ENCODE measurements at places on chromosomes 2 and 18. TPM values are rescaled to one million over a fixed set of nuclear protein-coding genes. Genes with fewer than 3 reads are reported as not detected.

EGR4 gene
- total RNA-seq: not detected

BCL11A gene
- total RNA-seq: 48.4 TPM

DNA sequence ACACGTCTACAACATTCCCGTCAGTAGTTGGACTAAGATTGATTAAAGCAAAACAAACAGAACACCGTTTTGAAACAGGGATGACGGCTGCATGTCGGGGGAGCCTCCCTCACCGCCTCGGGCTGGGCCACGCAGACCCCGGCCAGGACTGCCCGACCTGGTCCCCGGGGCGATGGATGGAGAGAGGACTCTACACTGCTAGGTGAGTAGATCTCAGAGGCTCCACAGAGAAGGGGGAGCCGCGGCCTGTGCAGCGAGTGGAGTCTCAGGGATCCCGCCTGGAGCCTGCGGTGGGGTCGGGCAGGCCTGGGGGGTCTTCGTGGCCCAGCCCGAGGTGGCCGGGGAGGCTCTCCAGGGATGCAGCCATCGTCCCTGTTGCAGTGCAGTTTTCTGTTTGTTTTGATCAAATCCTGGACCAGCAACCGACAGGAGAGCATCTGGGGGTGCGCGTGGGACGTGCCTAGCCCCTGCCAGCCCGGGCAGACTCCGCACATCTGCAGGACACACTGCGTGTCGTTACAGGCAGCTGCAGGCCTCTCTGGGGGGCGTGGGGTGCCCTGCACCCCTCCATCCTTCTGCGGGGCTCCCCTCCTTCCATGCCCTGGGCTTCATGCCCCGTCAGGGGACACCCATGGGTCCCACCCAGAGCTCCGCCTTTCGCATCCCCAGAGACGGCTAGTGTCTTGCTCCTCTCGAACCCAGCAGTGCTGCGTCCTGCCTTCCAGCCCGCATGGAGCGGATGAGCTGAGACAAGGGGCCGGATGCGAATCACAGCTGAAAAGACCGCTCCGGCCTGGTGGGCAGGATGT lies 143.6 kb downstream of the RTP5 start:
- no peak for DNase-seq

DNA sequence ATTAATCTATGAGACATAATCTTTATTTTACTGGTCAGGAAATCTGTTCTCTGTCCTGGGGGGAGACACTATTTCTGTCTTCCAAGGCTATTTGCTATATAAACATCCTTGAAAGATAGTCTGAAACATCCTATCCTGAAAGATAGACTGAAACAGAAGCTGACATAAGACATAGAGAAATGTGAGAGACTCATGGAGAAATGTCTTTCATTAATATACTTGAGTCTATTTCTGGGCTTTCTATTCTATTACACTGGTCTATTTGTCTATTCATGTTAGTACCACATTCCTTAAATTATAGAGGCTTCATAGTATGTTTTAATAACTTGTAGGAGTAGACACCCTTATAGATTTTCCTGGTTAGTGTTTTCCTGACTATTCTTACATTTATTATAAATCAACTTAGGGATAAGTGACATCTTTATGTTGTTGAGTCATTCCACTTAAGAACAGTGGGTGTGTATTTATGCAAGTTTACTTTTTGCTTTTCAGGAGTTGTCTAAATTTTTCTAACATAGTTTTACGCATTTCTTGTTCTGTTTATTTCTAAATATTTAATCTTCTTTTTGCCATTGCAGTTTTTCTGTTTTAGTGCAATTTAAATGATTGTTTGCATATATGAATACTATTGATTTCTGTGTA lies 244.9 kb upstream of the ZSWIM2 start:
- DNase-seq: no peak

GRCh38 chr2:11624893-11625292 lies 45.1 kb downstream of the NTSR2 start:
- no peak for DNase-seq

Measured in vagina (tissue), 2 donors.